ENCODE measurements at places on chromosomes 12 and 14.

- DNase-seq, result no peak
Observed at GRCh38 chr14:70188322-70188658, 461 bp downstream of the SLC8A3 start.

- DNase-seq, result no peak
Observed at GRCh38 chr12:9615420-9616136, 7.9 kb upstream of the KLRB1 start.

DNA sequence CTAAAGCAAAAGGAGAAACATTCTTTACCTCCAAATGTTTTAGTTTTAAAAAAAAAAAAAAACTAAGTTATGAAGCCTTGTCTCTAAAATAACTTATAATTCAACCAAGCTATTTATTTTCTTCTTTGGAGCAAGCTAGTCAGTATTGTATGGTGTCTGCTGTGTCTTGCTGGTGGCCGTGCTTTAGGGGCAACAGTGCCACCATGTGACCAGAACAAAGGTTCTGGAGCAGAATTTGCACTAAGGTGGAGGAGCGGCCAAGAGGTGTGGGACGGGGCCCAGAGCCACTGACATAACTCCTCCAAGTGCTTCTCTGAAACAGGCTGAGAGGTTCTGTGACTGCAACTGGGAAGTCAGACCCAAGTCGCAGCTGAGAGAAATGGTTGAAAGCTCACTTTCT is 4.5 kb downstream of the FICD start:
- no peak for DNase-seq

GRCh38 chr12:38332814-38333213 is 16.2 kb downstream of the ALG10B start:
- DNase-seq, result no peak

DNA sequence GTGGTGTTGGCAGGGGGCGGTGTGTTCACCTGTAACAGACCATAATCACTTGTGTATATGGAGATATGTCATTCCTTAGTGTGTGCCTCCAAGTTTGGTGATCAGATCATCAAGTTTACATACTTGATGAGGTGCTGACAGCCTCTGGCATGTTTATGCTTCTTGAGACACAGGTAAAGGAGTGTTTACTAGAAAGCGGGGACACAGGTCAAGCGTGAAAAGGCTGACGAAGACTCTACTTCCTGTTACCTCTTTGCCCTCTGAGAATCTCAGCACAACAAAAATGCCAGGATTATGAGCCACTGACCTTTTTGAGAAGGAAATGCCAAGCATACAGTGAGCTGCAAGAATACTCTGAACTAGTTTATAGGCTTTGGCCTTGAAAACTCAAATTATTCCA is 29.6 kb downstream of the PRDM4 start:
- no peak for DNase-seq

GRCh38 chr14:78848234-78848820 is 678.2 kb downstream of the NRXN3 start:
- peak; percentile 13 for DNase-seq

- no peak for DNase-seq
Observed at GRCh38 chr14:75279763-75280290, 1.2 kb downstream of the FOS start.

DNA sequence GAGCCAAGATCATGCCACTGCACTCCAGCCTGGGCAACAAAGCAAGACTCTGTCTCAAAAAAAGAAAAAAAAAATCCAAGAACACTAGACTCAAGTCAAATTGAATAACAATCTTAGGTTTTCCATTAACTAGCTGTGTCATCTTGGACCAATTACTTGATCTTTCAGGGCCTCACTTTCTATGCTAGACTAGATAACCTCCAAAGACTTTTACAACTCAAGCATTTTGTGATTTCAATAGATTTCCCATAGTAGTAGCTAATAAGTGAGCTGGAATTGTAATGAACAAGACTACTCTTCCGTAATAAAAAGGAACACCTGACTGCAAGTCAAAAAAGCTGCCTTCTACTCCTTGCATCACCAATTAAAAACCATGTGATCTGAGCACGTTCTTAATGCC is 127.0 kb upstream of the SSTR1 start:
- DNase-seq, result no peak

- no peak for DNase-seq
Observed at GRCh38 chr12:73225941-73226340, 953.8 kb downstream of the TRHDE start.

DNA sequence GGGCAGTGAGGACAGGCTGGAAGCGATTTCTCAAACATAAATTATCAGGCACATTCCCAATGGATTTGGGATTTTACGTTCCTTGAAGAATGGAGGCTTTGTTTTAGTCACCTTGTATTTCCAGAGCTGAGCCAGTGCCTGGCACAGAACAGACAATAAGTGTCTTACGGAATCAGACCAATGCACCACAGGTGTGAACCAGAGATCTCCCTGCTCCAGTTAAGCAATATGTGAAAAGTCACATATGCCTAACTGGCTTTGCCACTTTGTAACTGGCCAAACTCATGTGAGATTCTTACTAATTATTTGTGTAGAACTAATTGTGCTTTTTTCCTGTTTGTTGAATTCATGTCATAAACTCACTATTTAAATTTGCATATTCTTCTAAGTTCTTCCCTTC is 130.4 kb downstream of the KCNH5 start:
- no peak for DNase-seq

GRCh38 chr14:94960285-94961001 is 190.5 kb upstream of the GSC start:
- no peak for DNase-seq

DNA sequence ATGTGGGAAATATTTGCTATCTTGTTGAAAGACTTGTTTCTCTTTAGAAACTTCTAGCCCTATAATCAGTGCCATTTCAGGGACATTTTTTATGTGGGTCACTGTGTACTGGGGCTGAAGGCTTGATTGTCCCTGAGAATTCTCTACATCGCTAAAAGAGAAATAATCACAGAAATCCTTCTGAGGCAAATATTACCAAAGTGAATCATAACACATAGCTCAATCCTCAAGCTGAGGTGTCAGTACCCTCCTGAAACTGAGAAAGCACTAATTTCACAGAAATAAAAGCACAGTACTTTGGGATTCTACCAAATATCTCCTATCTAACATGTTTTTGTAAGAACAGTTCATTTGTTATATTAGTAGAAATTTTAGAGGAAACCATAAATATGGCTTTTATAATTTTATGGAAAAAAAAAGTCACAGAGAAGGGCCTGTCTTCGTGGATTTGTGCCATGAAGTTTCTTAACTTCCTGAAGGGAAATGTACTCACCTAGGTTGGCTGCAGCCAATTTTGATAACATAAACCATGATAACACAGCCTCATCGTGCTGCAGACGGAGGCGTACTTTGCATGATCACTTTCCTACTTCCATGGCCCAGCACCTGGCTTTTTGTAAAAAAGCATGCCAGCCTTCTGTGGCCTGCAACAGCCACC is 163.7 kb upstream of the HIF1A start:
- DNase-seq, result no peak

GRCh38 chr12:67818459-67818903 is 169.9 kb downstream of the DYRK2 start:
- no peak for DNase-seq

GRCh38 chr14:101851183-101851582 is 89.7 kb downstream of the PPP2R5C start:
- no peak for DNase-seq

DNA sequence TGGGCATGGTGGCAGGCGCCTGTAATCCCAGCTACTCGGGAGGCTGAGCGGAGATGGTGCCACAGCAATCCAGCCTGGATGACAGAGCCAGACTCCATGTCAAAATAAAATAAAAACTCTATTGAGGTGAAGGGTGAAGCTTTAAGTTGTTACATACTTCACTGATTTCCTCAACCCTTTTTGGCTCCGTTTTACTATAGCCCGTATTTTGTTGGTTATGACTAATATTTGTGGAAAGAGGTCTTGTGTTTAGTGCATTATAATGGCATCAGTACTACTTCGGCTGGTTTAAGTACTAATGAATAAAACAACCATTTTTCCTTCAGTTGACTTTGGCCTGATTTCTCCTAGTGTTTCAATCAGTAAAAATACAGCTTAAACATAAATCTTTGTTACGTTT is 27.0 kb upstream of the SLC2A14 start:
- no peak for DNase-seq

DNA sequence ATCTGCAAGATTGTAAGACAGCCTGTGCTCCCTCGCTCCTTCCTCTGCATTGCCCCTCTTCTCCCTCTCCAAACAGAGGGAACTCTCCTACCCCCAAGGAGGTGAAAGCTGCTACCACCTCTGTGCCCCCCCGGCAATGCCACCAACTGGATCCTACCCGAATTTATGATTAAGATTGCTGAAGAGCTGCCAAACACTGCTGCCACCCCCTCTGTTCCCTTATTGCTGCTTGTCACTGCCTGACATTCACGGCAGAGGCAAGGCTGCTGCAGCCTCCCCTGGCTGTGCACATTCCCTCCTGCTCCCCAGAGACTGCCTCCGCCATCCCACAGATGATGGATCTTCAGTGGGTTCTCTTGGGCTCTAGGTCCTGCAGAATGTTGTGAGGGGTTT is 37.4 kb downstream of the DAD1 start:
- DNase-seq, result no peak
